CD4-positive, alpha-beta T cell (primary cell): ENCODE measurements at places on chromosomes 4 and X.

- DNase-seq = no peak
Observed at GRCh38 chr4:97185233-97185632, 958.0 kb downstream of the STPG2 start.

DNA sequence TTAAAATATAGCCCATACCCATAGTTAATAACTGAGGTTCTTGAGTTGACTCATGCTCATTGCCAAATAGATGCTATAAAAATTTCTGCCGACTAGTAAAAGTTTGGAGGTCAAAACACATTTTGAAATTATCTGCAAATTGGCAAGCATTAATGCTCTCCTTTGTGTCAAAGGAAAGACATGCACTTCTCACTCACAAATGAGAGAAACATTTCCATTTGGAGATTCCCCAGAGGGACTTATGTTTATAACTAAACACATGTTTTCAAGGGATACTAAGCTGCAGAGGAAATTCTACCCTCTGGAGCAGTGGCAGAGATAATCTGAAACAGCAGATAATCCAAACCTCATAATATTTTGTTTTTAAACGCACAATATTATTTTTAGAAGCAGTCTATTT, 45.7 kb upstream of the CCDC160 start:
- no peak for DNase-seq

DNA sequence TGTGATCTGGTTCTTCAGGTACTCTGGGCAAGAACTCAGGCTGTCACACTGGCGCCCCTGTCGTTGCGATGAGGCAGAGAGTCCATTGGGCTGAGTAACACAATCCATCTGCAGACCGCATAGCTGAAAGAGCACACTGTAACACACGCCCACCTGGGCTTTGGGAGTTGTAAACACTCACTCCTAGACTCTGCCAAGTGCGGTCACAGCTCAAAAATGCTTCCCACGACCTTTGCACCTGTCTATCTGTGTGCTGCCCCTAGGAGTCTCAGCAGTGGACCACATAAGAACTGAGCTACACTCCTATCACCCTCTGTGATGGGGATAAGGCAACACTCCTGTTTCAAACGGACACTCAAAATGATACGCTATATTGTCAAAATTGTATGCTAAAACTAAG, 2028.3 kb downstream of the PCDH7 start:
- no peak for DNase-seq

DNA sequence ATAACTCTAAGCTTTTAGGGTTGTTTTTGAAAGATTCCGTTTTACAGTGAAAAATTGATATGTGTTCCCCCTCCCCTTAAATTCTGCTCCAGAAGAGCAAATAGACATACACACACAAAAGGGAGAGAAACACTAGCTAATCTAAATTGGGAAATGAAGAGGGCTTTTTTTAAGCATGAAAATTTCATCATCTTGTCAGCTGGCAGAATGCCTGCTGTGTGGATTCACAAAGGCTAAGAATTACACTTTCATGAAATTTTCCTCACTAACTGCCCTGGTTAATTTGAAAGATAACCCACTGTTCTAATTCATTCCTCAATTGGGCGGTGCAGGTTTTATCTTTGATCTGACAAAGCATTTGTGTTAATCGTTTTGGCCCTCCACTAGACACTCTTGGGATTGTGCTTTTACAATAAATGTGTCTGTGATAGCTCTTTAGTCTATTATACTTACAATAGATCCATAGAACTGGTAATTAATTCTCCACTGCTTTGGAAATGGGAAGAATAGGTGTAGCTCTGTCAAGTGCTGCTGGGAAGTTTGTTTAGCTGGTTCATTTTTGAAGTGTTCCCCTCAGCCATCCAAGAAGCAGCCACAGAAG, 152.9 kb downstream of the POLA1 start:
- no peak for DNase-seq
